ENCODE measurements at places on chromosomes 7 and 10.

DNA sequence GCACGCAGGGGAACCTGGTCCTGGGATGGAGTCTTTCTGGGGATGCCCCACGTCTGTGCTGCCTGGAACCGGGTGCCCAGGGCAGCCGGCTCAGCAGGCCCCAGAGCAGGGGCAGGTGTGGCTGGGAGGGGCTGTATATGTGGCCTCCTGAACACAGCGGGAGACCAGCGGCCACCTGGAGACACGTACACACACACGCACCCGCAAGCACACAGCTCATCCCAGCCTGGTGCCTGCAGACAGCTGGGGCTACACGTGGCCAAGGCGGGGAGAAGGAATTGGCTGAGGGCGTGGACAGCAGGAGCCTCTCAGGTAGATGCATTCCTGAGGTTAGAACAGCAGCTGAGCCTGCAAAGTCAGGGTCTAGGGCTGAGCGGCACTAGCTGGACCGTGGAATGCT lies 14.0 kb downstream of the ADAM8 start:
- no peak for DNase-seq

GRCh38 chr10:61701706-61702105 lies 39.0 kb downstream of the CABCOCO1 start:
- DNase-seq, result no peak

- no peak for DNase-seq
These were observed 100.3 kb downstream of the HGF start for GRCh38 chr7:81669476-81670105.

- DNase-seq, result peak; percentile 92
These were observed 65.5 kb upstream of the SRPK2 start for GRCh38 chr7:105454095-105454747.

- DNase-seq, result no peak
These were observed 3.7 kb upstream of the IL2RA start for GRCh38 chr10:6065835-6066234.

All from fibroblast of skin of abdomen (primary cell).